ENCODE measurements at places on chromosomes 4 and X. TPM values are rescaled to one million over a fixed set of nuclear protein-coding genes. Genes with fewer than 3 reads are reported as not detected.

The GPAT3 gene
- 7.3 TPM for total RNA-seq

- DNase-seq: no peak
These were observed 1.0 kb upstream of the EDA start for GRCh38 chrX:69614886-69615285.

DNA sequence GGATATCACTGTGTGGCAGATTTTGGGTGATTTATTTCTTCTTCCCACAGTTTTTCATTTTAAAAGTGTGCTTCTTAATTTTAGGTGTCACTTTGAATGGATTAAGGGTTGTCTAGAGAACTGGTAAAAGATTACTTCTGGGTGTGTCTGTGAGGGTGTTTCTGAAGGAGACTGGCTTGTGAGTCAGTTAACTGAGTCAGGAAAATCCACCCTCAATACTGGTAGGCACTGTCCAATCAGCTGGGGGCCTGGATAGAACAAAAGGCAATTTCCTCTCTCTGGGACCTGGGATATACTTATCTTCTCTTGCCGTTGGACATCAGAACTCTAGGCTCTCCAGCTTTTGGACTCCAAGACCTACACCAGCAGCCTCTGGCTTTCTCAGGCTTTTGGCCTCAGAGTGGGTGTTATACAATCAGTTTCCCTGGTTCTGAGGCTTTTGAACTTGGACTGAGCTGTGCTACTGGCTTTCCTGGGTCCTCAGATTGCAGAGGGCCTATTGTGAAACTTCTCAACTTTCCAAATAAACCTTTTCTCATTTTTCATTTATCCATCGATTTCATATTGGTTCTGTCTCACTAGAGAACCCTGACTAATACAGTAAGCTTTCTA is 413.1 kb downstream of the GBA3 start:
- no peak for DNase-seq

The EPHA5 gene
- 0.49 TPM for total RNA-seq

The GDPD2 gene
- total RNA-seq: 68.7 TPM

- DNase-seq: peak; percentile 44
These were observed 40.1 kb upstream of the MSANTD1 start for GRCh38 chr4:3208826-3209225.

The ADAMTS3 gene
- 0.21 TPM for total RNA-seq

GRCh38 chr4:41883988-41884734 is 51.1 kb upstream of the TMEM33 start:
- DNase-seq: no peak

GRCh38 chr4:110501826-110502225 is 25.9 kb downstream of the ENPEP start:
- no peak for DNase-seq

DNA sequence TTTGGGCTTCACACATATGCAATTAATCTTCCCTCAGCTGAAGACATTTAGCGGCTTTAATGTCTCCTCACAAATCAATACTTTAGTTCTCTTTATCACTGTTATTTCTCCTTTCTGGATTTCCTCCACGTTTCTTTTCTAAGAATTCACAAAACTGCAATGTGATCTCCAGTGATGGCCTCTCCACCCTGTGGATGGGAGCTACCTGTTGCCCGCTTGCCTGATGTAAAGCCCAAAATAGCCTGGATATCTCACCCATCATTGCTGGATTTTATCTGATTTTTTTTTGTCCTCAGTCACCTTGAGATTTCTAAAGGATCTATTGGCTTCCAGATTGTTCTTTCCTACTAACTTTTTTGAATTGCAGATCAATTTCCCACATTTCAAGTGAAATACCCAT is 129.3 kb upstream of the FAM241A start:
- DNase-seq: no peak

GRCh38 chr4:123093236-123093635 is 170.8 kb upstream of the NUDT6 start:
- no peak for DNase-seq

All from suprapubic skin (tissue), 4 donors.